ENCODE measurements at places on chromosomes 12 and 14. TPM values are rescaled to one million over a fixed set of nuclear protein-coding genes. Genes with fewer than 3 reads are reported as not detected.

DNA sequence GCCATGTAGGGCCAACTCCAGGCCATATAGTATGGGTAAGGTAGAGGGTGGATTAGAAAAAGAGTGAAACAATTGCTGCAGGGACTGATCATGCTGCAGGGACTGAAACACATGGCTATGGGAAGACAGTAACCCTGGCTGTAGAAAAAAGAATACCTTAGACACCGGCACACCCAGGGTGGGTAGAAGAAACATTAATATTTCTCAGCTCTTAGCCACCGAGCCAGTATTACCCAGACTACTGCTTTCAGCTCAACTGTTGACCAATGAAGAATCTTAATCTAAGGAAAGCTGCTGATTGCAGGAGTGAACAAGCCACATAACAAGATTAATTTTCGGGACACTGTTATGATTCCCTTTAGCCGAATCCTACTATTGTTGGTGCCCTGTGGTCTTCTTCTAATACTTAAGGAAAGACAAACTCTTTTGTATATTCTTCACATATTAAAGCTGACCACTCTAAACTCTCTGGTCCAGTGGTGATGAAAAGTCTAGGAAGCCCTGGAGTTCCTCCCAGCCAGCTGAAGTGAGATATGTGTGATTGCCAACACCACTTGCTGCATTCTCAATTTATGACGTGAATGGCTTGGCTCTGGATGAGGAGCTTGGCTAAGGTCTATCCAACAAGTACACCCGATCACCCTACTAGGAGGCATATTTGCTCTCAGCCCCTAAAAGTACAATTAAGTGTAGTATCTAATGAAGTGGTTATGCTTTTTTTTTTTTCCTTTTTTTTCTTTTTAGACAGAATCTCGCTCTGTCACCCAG lies 69.2 kb downstream of the NOVA1 start:
- no peak for DNase-seq

DNA sequence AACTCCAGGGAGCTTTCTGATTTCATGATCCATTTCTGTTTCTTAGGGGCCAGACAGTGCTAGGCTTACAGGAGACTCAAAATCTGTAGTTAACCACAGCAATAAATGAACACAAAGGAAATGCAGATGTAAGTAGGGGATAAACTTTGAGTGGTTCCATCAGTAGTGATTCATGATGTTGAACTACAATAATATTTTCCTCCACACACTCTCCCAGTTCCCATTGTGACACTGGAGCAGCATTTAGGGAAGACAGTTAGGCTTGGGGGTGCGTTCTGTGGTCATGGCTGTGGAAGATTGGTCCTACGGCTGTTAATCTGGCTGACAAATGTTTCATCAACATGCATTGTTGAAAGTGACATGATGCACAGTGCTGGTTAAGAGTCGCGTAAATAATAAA lies 66.9 kb downstream of the HMGA2 start:
- no peak for DNase-seq

DNA sequence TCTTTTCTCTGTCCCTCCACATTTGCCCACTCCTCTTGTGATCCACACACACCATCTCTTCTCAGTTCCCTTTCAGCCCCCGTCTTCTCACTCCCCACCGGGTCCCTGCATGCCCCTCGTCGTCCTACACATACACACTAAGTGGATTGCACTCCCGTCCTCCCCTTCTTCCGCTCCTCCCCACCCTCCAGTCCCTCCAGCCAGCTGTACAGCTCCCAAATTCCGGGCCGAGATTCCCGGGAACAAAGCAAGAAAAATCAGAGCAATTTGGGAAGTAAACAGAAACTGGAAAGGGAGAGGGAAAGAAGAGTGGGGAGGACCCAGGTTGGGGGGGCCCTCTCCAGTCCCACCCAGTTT lies 282 bp upstream of the IGFBP6 start:
- no peak for DNase-seq

GRCh38 chr12:24441458-24441857 lies 492.0 kb upstream of the SOX5 start:
- DNase-seq: no peak

GRCh38 chr12:49131894-49132461 lies 783 bp upstream of the TUBA1B start:
- DNase-seq: no peak

GRCh38 chr14:105305345-105305744 lies 4.5 kb upstream of the BRF1 start:
- no peak for DNase-seq

DNA sequence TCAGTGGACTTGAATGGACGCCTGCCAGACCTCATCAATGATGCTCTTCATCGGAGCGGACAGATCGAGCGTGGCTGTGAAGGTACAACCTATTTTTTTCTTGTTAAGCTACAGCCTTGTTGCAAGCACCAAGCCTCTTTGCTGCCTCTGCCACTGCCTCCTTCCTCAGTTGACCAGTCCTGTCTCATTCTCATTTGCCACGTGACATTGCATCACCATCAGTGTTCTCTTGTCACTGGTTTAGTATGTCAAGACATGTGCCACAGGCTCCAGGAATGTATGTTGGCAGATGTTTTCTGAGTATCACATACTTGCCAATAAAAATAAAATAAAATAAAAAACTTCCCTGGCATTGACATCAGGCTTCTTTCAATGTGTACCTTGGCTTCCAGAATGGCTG lies 798.1 kb downstream of the NRXN3 start:
- DNase-seq: no peak

DNA sequence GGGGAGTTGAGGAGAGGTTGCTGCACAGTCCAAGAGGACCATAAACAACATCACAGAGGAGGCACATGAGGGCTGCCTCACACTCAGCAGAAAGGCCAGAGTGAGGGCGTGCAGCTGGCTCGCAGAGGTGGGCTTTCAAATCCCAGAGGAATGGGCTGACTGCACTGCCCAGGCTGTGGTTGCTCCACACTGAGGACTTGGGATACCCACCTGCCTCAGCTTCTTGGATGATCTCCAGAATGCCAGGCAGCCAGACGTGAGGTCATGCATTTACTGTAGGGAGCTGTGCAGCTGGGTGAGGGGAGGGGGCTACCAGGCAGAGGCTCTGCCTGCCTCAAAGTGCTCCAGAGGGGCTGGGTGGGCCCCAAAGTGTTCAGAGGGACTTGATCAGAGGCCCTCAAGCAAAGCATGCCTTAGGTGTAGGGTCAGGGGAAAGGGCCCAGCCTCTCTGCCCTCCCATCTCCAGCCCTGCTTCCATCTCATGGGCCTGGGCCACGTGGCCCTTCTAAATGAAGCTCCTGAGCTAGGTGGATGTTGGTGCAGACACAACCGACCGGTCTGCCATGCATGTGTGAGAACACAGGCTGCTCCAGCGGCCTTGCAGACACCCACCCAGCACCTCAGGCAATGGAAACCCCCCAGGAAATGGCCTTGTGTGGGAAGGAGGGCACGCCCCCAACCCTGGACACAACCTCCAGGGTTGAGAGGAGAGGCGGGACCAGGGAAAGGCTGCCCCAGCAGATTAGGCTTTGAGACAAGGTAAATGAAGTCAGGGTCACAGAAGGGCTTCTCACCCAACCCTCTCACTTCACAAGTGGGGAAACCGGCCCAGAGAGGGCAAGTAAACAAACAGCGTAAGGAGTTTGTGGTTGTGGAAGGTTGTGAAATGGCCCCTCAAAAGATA lies 90.8 kb downstream of the NTF3 start:
- no peak for DNase-seq

- DNase-seq: no peak
Measured at GRCh38 chr12:49550693-49551252, 11.9 kb downstream of the KCNH3 start.

GRCh38 chr14:72597252-72598233 lies 296.4 kb downstream of the DPF3 start:
- no peak for DNase-seq

DNA sequence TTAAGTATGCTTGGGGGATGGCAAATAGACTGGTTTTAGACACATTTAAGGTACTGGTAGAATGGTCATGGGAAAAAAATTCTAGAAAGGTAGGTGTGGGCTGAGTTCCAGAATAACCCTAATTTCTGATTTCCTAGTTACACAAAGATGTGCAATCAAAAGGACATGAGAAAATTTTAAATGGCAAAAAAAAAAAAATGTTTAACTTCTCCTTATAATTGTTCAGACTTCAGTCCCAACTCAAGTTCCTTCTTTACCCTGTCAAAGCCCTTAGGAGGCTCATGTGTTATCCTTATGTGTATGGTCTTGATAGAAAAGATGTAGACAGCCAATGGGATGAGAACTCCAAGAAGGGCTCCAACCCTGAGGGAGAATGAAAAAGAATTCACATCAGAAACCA lies 153.3 kb upstream of the PLEKHG7 start:
- DNase-seq: no peak

- no peak for DNase-seq
Measured at GRCh38 chr12:111219440-111219839, 149.5 kb downstream of the PHETA1 start.

DNA sequence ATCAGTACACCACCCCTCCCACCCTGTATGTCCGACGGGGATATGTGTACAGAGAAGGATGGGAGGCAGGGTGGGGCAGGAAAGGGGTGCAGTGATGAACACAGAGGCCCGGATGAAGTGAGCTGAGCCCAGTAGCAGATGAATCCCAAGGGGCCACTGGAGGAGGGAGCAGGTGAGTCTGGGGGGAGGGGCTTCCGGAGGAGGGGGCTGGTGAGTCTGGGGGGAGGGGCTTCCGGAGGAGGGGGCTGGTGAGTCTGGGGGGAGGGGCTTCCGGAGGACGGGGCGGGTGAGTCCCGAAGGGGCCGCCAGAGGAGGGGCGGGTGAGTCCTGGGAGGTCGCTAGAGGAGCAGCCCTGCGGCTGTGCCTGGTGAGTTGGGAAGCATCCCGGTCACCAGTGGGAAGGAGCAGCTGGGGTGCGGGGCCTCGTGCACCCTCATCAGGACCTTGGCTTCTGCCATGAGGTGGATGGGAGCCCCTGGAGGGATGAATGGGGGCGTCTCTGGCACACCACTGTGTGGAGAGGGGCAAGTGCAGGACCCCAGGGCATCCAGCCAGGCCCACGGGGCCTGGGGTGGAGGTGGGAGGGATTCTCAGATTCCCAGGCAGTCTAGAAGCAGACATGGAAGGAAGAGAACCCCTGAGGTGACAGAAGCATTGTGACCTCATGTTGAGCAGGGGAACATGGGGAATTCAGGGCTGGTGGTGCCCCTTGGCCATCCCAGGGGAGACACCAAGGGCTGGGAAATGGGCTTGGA lies 14.0 kb downstream of the BEGAIN start:
- DNase-seq: no peak

DNA sequence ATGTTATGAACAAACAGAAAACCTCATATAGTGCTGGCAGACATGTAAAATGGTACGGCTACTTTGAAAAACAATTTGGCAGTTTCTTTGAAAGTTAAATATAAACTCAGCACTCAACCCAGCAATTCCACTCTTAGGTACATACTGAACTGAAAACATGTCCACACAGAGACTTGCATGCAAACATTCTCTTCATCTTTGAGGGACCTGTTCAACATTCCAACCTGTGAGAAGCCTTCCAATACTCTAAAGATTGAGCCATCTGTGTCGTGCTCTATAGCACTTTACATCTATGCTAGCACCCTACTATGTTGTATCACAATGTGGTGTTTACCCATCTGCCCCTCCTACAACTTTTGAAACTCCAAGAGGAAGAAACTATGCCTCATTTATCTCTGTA lies 79.3 kb downstream of the DNAI7 start:
- DNase-seq: no peak

DNA sequence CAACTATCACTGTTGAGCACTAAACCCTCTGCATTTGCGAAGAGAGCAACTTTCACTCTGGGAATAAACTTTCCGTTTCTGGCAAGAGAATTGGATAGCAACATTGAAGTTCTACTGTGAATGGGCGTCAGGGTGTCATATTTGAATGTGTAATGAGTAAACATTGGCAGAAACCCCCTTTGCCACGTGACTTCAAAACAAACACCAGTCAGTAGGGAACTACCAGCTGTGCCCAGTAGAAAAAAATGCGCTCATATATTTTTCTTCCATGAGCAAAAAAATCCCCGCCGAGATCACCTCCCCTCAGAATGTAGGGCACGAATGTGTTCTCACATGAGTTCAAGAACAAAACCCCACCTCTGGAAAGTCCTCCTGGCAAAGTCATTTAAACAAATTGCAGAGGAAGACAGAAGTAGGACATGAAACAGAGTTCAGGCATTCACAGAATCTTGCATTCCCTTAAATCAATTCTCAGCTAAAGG lies 80.6 kb downstream of the BTG1 start:
- peak; percentile 48 for DNase-seq

GRCh38 chr12:28961948-28962384 lies 187.1 kb upstream of the FAR2 start:
- no peak for DNase-seq

- peak; percentile 84 for DNase-seq
Measured at GRCh38 chr14:106044949-106045596, 518.7 kb downstream of the TMEM121 start.

DNA sequence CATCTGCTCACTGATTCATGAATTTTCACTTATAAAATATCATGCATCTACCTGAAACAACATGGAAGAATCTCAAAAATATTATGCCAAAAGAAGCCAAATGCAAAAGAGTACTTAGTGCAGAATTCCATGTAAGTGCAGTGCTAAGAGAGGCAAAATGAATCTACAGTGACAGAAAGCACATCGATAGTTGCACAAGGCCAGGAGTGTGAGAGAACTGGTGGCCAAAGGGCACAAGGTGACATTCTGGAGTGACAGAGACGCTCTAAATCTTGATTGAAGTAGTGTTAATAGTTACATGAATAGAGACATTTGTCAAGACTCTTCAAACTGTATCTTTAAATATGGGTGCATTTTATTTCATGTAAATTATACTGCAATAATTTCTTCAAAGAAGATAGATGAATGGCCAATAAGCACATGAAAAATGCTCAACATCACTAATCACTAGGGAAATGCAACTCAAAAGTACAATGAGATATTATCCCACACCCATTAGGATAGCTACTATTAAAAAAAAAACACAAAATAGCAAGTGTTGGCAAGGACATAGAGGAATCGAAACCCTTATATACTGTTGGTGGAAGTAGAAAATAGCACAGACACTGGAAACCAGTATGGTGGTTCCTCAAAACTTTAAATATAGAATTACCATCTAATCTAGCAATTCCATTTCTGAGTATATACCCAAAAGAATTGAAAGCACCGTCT lies 71.7 kb upstream of the KICS2 start:
- no peak for DNase-seq

DNA sequence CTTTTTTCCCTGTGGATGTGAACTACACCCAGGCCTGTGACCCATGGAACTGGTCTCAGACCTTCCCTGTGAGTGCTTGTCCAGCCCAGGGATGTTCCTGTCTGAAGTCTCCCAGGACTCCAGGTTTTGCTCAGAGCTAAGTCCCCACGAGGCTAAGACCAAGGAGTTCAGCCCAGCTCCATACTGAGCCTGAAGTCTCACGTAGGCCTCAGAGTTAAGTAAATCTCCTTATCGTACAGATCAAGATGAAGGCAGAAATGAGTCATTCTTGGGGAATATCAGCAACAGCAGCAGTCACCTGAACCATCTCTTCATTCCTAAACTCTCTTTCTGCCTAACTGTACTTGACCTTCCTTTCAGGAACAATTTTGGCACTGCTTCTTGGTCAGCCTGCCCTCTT lies 139.8 kb downstream of the ANO6 start:
- DNase-seq: no peak

The MTA1 gene
- total RNA-seq: 149 TPM

The PRB4 gene
- total RNA-seq: not detected

The NINJ2 gene
- total RNA-seq: 1.4 TPM

The KRT72 gene
- total RNA-seq: 0.12 TPM

The TMPRSS12 gene
- total RNA-seq: not detected

The CLEC6A gene
- not detected for total RNA-seq

The IL31 gene
- not detected for total RNA-seq
